Kidney glomerular epithelial cell (primary cell): ENCODE measurements at places on chromosomes 12 and 14.

- DNase-seq = no peak
These were observed 118.3 kb upstream of the SCAF11 start for GRCh38 chr12:46108721-46109120.

- no peak for DNase-seq
These were observed 8.6 kb downstream of the DHX37 start for GRCh38 chr12:124980098-124980892.

DNA sequence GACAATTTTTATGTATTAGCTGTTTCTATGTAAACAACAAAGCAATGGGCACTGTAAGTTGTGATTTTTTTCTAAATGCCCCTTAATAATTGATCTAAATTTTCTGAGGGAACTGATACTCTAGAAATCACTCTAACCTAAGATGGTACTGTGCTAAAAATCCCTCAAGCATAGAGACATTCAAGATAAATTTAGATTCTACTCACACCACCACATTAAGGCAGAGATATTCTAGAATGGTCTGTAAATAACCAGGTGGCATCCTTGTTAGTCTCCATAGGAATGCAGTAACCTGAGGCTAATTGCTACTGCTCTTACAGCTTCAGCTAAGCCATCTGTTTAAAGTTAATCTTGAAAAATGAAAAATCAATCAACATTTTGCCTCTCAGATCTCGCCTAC lies 87.3 kb downstream of the SLC41A2 start:
- no peak for DNase-seq

DNA sequence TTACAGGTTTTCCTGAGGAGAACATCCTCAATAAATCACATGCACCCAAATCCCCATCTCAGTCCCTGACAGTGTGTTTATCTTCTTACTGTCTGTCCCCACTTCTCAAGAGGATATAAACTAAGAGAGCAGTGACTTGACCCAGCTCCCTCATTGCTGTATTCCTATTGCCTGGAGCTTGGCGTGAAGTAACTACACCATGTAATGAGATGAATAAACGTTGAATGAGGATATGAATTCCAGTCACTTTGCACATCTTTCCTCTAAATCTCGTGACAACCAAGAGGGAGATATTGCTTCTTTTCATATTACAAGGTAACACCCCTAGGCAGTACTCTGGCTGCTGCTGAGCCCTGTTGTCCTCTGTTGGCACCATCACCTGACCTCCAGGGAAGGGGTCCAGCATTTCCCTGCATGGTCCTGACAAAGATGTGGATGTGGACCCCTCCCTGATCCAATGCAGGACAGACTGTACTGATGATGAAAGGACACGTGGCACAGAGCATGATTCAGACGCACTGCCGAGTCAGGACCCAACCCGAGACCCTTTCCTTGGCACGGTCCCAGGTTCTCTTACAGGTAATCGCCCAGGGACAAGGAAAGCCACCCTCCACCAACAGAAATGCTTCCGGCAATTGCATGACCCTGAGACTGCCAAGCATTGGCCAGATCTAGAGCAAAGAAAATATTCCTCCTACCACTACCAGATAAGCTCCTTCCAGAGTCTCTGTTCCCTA lies 47.7 kb upstream of the CPM start:
- DNase-seq = no peak

DNA sequence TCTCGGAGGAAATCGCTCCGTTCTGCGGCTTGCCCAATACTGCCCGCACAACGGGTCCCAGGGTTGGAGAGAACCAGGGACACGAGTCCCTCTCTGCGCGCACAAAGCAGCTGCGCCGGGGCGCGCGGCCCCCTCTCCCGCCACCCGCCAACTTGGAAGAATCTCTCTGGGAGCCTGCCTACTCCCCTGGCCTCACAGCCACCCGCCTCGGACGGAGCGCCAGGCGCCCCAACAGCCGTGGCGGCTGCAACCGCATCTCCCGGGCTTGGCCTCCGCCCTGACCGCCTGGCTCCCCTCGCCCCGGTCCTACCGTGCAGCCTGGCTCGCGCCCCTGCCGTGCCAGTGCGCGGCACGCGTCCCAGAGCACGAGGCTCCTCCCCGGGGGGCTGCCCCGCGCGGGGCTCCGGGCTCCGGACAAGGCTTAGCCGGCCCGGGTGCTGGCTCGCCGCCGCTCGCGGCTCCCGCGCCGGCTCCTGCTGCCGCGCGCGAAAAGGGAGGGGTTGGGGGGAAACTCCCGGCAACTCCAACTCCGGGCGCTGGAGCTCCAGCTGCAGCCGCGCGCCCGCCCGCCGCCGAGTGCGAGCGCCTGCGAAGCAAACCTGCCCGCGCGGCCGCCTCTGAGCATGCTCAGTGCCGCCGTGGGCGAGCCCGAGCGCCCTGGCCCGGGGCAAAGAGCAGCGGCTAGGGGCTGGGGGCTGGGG lies at the start of gene STXBP6:
TSS of gene STXBP6 (minus strand) at position 580 of the 701 bp plus-strand sequence. CDS start 75,329 bp downstream, outside the sequence.
- DNase-seq = peak; percentile 26

GRCh38 chr12:55044135-55044534 lies 24.4 kb downstream of the NEUROD4 start:
- no peak for DNase-seq

DNA sequence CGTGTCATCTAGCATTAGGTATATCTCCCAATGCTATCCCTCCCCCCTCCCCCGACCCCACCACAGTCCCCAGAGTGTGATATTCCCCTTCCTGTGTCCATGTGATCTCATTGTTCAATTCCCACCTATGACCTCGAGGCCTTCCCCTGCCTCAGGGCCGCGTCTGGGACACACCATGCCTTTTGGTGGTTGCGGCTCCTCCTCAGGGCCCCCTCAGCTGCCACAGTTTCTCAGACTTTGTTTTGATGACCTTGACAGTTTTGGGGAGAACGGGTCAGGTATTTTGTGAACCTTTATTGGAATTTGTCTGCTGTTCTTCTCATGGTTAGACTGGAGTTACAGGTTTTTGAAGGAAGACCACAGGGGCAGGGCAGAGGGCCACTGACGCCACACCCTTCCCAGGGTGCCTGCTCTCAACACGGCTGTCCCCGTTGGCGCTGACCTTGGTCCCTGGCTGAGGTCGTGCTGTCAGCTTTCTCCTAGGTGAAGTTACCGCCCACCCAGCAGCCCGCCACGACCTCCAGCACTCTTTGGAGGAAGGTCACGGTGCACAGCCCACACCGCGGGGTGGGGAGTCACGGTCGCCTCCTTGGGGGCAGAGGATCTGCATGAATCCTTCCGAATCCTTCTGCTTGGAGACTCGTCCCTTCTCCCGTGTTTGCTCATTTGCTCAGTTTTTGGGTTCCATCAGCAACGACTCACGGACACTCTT lies 130.5 kb downstream of the KIF26A start:
- no peak for DNase-seq

GRCh38 chr12:112869778-112870177 lies 37.0 kb upstream of the OAS1 start:
- no peak for DNase-seq

DNA sequence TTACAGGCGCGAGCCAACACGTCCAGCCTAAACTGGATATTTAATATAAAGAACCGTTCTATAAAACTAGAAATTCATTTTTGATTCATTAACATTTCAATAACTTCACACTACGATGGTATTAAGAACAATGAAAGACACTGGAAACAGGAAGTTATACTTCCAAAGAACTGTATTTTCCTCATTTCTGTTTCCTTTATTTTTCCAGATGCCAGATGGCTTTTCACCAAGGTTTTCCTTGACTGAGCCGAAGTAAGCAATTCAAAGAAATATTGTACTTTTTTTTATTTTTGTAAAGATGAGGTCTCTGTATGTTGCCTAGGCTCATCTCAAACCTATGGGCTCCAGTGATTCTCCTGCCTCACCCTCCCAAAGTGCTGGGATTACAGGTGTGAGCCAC lies 28.2 kb downstream of the EEA1 start:
- DNase-seq = no peak

GRCh38 chr12:117140397-117141096 lies 41.3 kb upstream of the TESC start:
- no peak for DNase-seq

GRCh38 chr14:25250516-25250915 lies 200.6 kb upstream of the STXBP6 start:
- no peak for DNase-seq

DNA sequence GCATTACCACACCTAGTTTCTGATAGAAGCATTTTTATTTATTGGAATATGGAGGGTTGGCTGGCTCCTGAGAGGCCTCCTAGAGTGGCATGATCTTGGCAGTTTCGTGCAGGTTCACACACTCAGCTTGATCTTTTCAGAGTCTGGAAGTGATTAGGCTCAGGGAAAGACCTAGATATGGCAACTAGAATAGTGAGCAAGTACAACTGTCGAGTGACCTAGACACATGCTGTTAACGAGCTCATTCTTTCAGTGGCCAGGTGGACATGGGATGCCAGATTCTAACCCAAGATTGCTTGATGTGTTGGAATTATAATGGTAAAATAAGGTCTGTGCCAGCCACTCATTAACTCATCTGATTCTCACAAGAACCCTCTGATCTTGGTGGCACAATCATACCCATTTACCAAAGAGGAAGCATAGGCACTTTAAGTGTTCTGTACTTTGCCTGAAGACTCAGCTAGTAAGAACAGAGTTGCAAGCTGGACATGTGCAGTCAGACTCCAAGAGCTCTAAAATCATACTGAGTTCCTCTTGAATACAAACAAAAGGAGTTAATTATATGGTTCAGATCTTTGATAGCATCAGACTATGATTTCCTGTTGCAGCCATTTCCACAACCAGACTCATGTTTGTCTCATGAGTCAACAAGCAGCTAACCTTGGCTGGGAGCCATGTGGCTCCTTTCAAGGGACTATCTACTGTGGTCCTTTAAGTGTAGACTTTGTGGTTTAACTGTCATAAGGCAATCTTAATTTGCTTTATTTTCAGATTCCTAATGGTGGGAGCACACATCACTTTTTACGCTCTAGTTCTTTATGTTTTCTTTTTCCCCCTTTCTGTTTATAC lies 144.2 kb downstream of the PLEKHA5 start:
- peak; percentile 89 for DNase-seq
